ENCODE measurements at places on chromosomes 2 and 18.
A peak's percentile ranks its signal among the peaks of the same experiment; 100 is the strongest.

- no peak for DNase-seq
These were observed 91.7 kb upstream of the EPC2 start for GRCh38 chr2:148552675-148553331.

DNA sequence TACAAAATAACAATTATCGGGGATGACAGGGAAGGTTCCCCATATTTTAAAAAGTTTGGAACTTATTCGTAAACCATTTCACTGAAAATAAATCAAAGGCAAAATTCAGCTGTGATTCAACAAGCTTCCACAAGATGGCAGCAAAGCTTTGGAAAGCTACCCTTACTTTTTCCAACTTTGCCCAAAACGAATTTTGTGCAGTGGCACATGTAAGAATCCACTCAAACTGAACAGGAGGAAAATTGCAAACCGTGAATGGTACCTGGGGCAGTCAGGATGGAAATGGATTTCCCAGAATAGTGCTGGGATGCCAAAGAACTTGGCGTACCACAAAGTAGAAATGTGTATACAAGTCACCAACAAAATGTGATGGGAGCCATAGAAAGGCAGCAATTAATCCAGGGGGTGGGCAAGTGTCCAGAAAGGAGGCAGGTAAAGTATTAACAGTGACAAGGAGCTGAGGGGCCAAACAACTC, 10.7 kb downstream of the RPL31 start:
- DNase-seq: no peak

- no peak for DNase-seq
These were observed 34.5 kb downstream of the NEURL3 start for GRCh38 chr2:96470636-96471035.

- DNase-seq: peak; percentile 61
These were observed 416.1 kb downstream of the ARHGAP15 start for GRCh38 chr2:143545059-143545948.

- no peak for DNase-seq
These were observed 27.1 kb downstream of the NABP1 start for GRCh38 chr2:191705084-191705483.
